ENCODE measurements at places on chromosomes 3 and 15.

GRCh38 chr3:114363554-114364202 lies 69.8 kb downstream of the TIGIT start:
- no peak for DNase-seq

- DNase-seq = no peak
Observed at GRCh38 chr15:46660096-46660842, 1025.4 kb downstream of the SQOR start.

- no peak for DNase-seq
Observed at GRCh38 chr3:112805126-112805525, 41.5 kb downstream of the CD200R1L start.

DNA sequence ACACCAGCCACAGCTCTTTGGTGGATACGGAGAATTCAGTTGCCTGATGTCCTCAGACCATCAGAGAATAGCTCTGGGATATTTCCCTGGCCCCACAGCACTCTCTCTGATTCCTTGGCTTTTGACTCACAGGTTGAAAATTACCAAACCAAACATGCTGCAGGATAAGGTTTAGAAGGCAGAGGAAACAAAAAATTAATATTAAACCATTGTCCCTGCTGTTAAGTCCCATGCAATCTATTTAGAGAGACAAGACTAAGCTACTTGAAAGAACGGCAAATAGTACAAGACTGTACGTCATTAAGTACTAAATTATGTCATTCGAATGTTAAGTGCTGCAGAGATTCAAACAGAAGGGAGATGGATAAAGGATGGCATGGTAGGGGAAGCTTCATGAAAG lies 501.4 kb downstream of the MECOM start:
- no peak for DNase-seq

DNA sequence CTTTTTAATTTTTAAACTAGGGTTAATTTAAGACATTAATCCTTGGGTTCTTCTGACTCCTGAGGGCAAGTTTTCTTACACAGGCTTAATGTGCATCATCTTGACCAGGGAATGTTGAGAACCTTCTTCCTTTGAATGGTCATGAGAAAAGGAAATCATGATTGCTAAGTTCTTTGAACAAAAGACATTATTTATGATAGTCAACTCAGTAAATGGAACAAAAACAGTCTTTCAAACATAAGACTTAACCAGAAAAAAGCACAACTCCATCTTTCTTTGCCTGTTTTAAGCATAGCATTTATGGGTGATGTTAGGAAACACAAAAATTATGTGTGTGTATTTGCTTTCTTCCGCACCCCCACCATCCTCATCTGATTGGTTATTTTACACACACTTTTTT lies 5.4 kb downstream of the TLNRD1 start:
- no peak for DNase-seq

- no peak for DNase-seq
Observed at GRCh38 chr3:17003457-17003856, 118.7 kb downstream of the PLCL2 start.

GRCh38 chr15:90497376-90497775 lies 32.3 kb upstream of the CRTC3 start:
- no peak for DNase-seq

GRCh38 chr3:12508291-12508700 lies 24.0 kb downstream of the TSEN2 start:
- DNase-seq = no peak

GRCh38 chr3:9947025-9947995 lies 4.9 kb downstream of the PRRT3 start:
- DNase-seq = peak; percentile 58

- DNase-seq = no peak
Observed at GRCh38 chr15:49460411-49460941, 37.4 kb downstream of the FGF7 start.

- DNase-seq = no peak
Observed at GRCh38 chr3:158663246-158663645, 9.2 kb downstream of the LXN start.

GRCh38 chr3:23826382-23827064 lies 20.8 kb downstream of the UBE2E1 start:
- no peak for DNase-seq

DNA sequence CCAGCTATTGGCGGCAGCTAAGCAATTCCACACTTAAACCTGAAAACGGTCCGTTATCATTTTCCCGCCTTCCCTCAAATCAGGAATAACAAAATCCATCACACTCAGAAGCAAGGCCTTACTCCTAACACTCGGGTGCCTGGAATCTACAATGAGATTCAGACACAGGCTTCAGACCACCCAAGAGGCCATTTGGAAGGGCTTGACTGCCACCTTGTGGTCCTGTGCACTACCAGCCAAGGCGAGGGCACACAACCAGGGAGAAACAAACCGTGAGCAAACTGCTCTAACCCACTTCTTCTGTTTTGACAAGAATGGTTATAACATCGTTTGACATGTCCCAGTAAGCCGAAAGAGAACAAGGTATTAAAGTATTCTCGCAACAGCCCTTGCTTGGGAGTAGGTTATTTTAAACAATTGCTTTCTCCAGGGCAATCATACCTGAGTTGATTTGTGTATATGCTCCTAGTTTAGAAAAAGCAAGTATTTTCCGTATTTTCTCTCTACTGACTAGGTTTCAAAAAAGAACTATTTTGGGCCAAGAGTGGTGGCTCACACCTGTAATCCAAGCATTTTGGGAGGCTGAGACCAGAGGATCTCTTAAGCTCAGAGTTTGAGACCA lies 40.1 kb upstream of the TAFA4 start:
- DNase-seq = peak; percentile 51

GRCh38 chr3:57029924-57030323 lies 30.5 kb upstream of the SPATA12 start:
- DNase-seq = no peak

- no peak for DNase-seq
Observed at GRCh38 chr15:68698708-68699107, 119.9 kb downstream of the CORO2B start.

DNA sequence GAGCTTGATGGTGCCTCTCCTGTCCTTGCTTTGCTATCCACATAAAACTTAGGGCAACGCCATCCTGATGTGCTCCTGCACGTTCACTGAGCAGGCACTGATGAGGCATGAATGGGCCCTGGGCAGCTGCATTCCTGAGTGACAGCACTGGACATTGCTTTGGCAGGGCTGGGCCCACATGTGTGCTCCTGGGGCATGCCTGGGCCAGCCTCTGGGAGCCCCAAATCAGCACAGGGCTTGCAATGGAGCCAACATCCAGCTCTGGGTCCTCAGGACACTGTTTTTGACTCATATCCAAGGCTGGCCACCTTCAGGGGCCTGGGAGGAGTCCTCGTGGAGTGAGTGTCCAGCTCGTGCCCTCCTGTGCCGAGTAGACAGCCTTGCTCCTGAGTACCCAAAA lies 5.9 kb upstream of the TKT start:
- no peak for DNase-seq

GRCh38 chr15:99914723-99915122 lies 181.5 kb upstream of the LYSMD4 start:
- no peak for DNase-seq

DNA sequence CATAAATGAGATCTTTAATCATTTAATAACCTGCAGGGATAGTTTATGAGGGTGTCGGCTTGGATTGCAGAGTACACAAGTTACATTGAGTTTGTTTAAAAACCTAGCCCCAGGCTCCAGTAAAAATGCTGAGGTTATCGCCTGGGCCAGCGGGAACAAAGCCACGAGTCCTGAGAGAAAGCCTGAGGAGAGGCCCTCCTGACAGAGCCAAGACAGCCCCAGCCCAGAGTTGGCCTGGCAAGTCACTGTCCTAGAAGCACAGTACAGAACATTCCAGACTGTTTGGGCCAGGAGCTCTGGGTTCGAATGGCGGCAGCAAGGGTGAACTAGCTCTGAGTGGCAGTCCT lies 32.4 kb downstream of the SEC61A1 start:
- no peak for DNase-seq

DNA sequence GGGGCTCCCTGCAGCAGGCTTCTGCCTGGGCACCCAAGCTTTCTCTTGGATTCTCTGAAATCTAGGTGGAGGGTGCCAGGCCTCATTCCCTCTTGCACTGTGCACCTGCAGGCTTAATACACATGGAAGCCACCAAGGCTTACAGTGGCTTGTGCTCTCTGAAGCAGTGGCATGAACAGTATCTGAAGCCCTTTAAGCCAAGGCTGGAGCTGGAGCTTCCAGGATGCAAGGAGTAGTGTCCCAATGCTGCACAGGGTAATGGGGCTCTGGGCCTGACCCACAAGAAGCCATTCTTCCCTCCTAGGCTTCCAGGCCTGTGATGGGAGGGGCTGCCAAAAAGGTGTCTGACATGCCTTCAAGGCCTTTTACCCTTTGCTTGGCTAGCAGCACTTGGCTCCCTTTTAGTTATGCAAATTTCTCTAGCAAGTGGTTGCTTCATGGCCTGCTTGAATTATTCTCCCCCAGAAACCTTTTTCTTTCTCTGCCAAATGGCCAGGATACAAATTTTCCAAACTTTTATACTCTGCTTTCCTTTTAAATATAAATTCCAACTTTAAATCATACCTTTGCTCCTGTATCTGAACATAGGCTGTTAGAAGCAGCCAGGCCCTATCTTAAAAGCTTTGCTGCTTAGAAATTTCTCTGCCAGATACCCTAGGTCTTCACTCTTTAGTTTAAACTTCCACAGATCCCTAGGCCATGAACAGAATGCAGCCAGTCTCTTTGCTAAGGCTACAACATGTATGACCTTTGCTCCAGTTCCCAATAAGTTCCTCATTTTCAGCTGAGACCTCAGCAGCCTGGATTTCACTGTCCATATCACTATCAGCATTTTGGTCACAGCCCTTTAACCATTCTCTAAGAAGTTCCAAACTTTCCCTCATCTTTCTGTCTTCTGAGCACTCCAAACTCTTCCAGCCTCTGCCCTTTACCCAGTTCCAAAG lies 201.1 kb upstream of the LRRFIP2 start:
- DNase-seq = no peak

DNA sequence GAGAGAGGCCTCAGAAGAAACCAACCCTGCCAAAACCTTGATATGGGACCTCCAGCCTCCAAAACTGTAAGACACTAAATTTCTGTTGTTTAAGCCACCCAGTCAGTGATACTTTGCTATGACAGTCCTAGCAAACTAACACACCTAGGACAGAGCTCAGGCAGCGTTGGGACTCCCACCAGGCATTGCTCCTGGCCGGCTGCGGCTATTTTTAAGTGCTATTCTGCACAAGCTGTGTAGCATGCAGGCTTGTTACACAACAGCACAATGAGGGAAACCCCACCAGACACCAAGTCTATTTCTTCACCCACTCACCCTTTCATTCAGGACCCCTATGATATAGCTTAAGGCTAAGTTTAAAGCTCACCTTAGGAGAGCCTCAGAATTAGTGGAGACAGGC lies 47.0 kb upstream of the GNB5 start:
- no peak for DNase-seq

GRCh38 chr3:154851644-154852043 lies 228.5 kb upstream of the MME start:
- no peak for DNase-seq

- DNase-seq = no peak
Observed at GRCh38 chr3:126870608-126871210, 112.2 kb upstream of the PLXNA1 start.

GRCh38 chr15:75823860-75824613 lies 19.2 kb upstream of the UBE2Q2 start:
- DNase-seq = no peak

DNA sequence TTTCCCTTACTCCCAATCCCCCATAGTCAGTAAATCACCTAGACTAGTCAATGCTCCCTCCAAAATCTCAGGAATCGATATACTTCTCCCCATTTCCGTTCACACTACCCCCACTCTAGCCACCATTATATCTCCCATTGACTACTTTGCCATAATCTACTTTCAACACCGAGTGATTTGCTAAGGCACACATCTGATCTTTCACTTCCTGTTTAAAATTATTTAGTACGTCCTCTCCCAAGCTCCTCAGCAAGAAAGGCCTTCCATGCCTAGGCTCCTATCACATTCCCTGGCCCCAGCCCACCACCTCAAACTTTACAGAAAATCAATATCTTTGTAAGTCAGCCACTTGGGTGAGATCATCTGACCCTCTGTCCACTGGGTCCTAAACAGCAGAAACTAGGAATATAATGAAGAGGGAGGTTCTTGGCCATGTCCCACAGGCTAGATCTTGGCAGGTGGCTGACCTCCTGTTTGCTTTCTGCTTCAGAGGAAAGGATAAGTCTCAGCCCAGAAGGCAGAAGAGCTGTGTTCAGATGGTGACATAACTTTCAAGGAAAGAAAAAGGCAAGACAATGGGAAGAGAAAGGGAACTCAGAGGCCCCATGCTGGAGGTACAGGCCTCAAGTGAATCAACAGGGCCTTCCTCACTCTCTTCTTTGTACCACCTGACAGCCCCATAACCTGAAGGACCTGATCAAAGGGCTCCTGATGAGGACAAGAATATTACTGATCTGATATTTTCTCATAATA lies 103.0 kb downstream of the RPL22L1 start:
- DNase-seq = no peak

DNA sequence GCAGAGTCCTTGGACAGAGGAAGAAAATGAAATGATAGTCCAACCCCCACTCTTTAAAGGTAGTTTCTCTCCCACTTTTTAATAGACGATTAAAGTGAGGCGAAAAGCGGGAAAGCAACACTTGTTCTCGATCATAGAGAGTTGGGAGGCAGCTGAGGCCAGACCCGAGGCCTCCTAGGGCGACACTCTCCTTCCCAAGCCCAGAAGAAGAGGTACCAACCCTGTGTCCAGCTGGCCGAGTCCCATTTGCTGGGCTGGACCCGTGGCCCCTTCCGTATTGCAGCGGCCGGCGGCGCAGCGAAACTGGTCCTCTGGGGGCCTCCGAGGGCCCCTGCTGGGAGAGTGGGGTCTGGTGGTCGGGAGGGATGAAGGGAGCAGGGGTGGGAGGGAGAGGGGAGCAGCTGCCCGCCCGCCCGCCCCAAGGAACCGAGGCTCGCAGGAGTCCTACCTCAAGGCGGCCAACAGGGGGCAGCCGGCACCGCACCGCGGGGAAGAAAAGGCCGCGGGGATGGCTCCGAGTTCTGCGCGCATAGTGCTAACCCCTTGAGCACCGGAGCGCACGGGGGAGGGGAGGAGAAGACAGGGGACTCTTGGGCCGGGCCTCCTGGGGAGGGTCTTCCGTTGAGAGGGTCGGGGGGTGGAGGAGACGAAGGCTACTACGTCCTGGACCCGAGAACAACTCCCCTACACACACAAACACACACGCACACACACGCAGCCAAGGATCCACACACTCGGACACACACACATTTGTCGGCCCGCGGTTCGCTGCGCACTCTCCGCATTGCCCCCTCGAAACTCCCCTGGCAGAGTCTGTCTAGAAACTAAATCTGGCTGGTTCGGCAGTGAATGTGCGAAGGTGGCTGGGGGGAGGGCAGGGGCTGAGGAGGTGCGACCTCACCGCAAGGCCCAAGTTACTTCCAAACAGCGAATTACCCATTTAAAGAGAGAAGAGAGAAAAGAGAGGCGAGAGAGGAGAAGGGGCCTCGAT lies 2.0 kb downstream of the WNT5A start:
- DNase-seq = peak; percentile 72

- no peak for DNase-seq
Observed at GRCh38 chr3:112395181-112395895, 62.4 kb downstream of the CD200 start.

GRCh38 chr3:190494907-190495306 lies 19.0 kb upstream of the IL1RAP start:
- no peak for DNase-seq

Measured in substantia nigra (tissue), 51 donors.